ENCODE measurements at places on chromosomes 7 and 10.

DNA sequence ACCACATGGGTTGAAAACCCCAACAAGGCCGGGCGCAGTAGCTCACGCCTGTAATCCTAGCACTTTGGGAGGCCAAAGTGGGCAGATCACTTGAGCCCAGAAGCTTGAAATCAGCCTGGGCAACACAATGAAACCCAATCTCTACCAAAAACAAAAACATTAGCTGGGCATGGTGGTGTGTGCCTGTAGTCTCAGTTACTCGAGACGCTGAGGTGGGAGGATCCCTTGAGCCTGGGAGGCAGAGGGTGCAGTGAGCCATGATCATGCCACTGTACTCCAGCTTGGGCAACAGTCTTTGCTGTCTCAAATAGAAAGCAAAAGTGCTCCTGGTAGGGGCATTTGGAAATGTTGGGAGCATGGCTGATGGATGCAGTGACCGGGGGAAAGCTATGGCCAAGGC lies 209.6 kb upstream of the PLXNA4 start:
- no peak for DNase-seq

DNA sequence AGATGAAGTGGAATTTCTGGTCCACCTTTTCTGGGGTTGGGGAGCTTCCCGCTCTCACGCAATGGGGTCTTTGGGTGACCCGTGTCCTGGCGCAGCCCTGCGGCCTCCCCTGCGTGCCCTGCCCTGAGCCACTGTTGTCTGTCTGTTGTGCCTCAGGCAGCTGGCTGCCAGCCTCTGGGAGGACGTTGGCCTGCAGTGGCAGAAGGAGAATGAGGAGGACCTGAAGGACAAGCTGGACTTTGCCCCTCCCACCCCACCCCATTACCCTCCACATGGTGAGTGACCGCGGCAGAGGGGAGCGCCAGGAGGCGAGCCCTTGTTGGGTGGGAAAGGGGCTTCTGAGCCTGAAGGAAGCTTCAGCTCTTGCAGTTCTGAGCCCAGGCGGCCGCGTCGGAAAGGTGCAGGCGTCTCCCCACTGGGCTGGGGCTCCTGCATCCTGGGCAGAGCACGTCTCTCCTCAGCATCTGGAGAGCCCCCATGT lies 14.2 kb upstream of the PRKAR1B start:
- DNase-seq = no peak

DNA sequence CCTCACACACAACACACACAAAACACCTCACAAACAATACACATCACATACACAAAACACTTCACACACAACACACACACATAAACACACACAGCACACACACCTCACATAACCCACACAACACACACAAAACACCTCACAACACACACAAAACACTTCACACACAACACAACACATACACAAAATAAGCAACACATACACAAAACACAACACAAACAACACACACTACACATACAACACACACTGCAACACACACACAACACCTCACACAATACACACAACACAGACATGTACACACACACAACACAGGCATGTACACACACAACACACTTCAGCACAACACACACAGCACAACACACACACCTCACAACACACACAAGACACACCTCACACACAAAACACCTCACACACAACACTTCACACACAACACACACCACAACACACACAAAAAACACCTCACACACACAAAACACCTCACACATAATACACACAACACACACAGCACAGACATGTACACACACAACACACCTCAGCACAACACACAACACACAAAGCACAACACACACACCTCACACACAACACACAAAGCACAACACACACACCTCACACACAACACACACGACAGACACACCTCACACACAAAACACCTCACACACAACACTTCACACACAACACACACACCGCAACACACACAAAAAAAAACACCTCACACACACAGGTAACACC lies 107.5 kb downstream of the TNS3 start:
- DNase-seq = no peak

DNA sequence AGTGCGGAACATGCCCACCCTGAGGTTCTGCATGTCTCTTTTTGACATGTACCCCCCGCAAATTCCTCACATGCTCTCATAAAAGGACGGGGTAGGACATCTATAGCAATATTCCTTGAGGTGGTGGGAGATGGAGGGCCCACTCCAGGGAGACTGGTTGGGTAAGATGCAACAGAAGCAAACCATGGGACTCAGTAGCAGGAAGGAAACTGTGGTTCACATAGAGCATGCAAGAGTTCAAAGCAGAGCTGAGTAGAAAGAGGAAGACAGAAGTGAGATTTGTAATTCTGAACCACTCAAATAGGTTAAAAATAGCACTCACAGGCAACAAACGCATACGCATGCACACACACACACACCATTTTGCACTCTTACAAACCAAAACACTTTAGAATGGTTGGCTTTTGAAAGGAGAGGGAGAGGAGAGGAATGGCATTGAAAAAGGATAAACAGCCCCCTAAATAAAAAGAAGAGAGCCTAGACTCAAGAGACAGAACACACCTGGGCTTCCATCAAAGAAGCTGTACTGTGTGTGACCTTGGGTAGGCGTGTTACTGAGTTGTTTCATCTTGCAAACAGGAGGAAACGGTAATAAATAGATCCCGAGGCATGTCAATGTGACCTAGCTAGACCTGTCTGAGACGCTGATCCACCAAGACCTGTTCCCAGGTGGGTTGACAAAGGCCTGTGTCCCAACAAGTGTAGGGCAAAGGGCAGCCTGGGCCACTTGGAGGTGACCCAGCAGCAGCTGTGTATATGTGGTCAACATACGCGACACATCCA lies 77.6 kb upstream of the LRRC4 start:
- DNase-seq = peak; percentile 56

GRCh38 chr10:25954851-25955250 lies 20.8 kb downstream of the MYO3A start:
- DNase-seq = no peak

DNA sequence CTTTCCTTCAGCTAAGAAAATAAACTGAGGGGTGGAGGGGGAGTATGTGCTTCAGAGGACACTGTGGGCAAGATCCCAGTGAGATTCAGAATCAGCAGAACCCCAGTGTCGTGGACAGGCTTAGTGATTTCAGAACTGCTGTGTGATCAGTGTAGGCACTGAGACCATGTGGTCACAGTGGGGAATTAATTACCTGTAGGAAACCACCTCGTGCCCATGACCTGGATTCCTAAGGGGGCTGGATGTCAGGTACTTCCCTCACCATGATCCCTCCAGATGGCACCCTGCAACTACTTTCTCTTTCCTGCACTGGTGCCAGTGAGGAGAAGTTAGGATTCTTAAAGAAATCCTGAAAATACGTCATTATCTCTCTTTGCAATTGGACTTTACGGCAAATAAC lies 64.4 kb downstream of the HBP1 start:
- no peak for DNase-seq

- DNase-seq = peak; percentile 84
Observed at GRCh38 chr7:75617634-75618234, 121.0 kb downstream of the HIP1 start.

- DNase-seq = peak; percentile 61
Observed at GRCh38 chr10:110600487-110601101, 33.1 kb downstream of the SMC3 start.

- DNase-seq = no peak
Observed at GRCh38 chr7:2198206-2198605, 34.5 kb downstream of the MAD1L1 start.

- no peak for DNase-seq
Observed at GRCh38 chr10:113347508-113347907, 205.3 kb upstream of the HABP2 start.

DNA sequence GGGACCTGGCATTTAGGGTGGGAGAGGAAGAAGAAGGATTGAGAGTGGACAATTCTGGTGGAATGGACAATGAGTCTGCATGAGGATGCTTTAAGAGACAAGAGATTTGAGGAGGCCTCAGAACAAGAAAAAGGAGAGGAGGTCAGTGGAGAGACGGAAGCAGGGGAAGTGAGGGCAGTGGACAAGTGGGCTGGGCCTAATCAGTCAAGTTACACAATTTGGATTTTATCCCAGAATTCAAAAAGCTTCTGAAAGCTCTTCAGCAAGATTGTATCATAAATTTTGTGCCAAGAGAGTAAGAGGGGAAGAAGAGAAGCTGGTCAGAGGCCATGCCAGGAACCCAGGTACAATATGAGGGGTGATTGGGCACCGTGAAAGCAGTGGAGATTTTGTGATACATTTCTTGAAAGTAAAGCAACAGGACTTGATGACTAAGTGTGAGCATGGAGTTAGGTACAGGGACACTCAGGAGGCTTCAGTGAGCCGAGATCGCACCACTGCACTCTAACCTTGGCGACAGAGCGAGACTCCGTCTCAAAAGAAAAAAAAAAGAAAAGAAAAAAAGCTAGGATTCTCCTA lies 19.3 kb upstream of the TSPAN13 start:
- no peak for DNase-seq

GRCh38 chr7:43666938-43667337 lies 62.4 kb downstream of the COA1 start:
- no peak for DNase-seq

- no peak for DNase-seq
Observed at GRCh38 chr10:2949221-2949947, 118.0 kb upstream of the PFKP start.

GRCh38 chr10:27525819-27526218 lies 21.7 kb downstream of the RAB18 start:
- no peak for DNase-seq

DNA sequence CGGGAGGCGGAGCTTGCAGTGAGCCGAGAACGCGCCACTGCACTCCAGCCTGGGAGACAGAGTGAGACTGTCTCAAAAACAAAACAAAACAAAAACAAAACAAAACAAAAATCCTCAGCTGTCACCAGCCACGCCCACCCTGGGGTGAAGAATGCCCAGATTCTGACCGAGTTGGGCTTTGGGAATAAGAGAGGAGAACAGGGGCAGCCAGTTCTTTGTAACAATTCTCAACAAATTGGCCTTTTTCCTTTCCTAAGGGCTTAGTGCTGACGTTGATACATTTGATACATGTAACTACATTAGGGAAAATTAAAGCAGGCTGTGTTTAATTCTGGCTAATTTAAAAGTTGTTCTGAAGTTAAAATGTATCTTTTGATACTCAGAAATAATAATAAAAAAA lies 121.0 kb downstream of the EPC1 start:
- no peak for DNase-seq

GRCh38 chr7:44768628-44769371 lies 20.2 kb downstream of the ZMIZ2 start:
- no peak for DNase-seq

DNA sequence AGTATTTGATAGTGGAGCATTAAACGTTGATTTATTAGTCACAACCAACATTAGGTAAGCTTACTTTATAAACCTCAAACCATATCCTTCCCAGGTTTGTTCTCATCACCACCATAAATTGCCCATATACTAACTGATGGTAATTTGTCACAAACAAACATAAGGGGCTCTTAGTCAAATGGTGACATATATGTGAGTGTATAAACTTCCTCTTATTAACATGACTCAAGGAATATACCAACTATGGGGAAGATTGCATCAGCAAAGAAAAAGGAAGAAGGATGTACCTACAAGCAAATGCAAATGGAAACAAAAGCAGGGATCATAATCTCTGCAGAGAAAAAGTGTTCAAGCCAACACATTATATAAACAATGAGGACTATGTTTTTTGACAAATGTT lies 418.2 kb upstream of the AKR1E2 start:
- peak; percentile 12 for DNase-seq

GRCh38 chr10:3354174-3354900 lies 181.8 kb upstream of the PITRM1 start:
- DNase-seq = no peak

DNA sequence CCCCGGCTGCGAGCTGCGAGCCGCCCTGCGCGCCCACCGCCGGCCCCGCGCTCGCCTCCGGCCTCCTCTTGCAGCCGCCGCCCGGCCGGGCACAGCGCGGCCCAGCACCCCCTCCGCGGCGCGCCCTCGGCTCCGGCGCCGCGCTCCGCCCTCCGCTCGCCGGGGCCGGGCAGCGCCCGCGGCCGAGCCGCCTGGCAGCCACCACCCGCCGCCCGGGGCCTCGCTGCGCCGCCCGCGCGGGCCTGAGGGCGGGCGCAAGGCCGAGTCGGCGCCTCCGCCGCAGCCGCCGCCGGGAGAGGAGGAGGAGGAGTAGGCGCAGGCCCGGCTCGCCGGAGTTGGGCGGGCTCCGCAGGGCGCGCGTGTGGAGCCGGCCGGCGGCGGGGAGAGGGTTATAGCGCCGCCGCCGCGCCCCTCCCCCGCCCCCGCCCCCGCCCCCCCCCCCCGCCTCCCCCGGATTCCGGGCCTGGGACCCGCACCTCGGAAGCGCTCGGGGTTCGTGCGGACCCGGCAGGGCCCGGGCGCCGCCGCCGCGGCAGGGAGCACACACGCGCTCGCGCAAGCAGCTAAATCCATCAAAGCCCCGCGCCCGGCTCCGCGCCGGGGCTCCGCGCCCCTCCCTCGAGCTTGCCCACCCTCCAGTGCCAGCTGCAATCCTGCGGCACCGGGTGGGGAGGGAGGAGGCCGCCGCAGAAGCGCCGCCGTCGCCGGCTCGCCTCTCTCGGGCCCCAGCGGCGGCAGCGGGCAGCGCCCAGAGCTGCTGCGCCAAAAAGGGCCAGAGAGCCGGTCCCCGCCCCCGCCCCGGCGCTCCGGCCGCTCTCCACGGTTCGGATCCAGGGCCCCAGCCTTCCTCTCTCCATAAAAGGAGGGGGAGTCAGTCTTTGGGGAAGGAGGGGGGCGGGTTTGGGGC lies at the start of gene PDGFA:
Gene PDGFA (minus strand): TSS at position 363 of the 907 bp plus-strand sequence. CDS start 845 bp downstream, outside the sequence.
- DNase-seq = no peak

GRCh38 chr10:2836921-2837662 lies 230.3 kb upstream of the PFKP start:
- DNase-seq = no peak

GRCh38 chr7:110205899-110206298 lies 885.0 kb upstream of the LRRN3 start:
- no peak for DNase-seq

- DNase-seq = no peak
Observed at GRCh38 chr10:79223091-79224048, 123.9 kb upstream of the PPIF start.

DNA sequence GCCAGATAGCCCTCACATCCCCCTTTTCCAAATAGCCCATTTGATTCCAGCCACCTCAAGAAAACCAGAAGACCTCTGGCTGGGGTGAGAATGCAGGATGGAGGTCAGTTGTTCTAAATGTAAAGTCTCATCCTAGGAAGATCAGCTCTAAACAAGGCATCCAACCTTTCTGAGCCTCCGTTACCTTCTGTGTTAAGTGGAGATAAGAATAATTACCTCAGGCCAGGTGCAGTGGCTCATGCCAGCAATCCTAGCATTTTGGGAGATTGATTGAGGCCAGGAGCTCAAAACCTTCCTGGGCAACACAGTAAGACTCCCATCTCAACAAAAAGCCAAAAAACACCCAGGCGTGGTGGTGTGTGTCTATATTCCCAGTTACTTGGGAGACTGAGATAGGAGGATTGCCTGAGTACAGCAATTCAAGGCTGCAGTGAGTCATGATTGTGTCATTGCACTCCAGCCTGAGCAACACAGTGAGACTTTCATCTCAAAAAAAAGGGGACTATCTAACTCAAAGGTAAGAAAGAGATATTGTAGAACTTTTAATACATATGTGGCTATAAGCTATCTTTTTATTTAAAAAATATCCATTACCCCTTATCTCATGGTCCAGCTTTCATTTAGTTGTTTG lies 43.5 kb downstream of the PRTFDC1 start:
- DNase-seq = no peak

GRCh38 chr7:129315960-129316359 lies 91.1 kb downstream of the AHCYL2 start:
- no peak for DNase-seq

GRCh38 chr10:43735907-43736306 lies 87.2 kb upstream of the ZNF32 start:
- DNase-seq = no peak

- no peak for DNase-seq
Observed at GRCh38 chr7:108000875-108001763, 1.8 kb downstream of the LAMB1 start.

GRCh38 chr7:101595766-101596537 lies 33.1 kb downstream of the MYL10 start:
- DNase-seq = no peak
